ENCODE measurements at places on chromosomes 3 and 15. TPM values are rescaled to one million over a fixed set of nuclear protein-coding genes. Genes with fewer than 3 reads are reported as not detected.
A peak's percentile ranks its signal among the peaks of the same experiment; 100 is the strongest.

DNA sequence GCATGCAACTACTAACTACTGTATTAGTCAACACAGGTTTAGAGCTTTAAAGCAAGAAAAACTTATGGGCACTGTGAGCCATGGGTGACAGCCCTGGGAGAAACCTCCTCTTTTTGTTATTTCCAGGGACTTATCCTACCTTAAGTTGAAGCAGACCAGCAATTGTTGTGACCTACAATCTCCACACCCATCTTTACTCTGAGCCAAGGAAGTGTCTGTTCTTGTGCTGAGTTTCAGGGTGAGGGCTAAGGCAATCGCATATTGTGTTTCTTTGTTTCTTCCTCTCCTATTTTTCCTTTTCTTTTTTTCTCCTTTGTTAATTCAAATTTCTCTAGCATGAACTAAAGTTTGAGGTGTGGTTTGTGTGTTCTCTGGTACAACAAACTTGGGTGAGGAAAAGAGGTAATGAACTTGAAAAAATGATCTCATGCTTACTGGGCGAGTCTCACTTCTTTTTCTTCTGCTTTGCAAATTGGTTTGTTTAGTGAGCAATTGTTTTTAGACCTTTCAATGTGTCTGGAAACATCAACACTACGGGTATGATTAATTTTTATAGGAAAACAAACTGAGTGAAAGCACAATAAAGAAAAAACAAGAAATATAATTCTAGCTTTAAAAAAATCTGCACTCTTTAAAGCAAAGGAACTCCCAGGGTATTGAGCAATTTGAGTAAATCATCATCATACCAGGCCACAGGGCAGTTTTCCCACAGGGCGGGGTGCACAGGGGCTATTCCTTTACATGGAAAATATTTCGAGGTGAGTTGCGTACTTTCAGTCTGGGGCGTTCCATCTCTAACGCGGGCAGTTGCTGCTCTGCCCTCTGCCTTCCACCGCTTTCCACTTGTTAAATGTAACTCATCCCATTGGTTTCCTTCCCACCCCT, 2.7 kb downstream of the UPK1B start:
- peak; percentile 74 for DNase-seq

GRCh38 chr3:185825639-185826481, 1.0 kb upstream of the IGF2BP2 start:
- DNase-seq, result peak; percentile 48

The DAPK2 gene
- 3.7 TPM for total RNA-seq

DNA sequence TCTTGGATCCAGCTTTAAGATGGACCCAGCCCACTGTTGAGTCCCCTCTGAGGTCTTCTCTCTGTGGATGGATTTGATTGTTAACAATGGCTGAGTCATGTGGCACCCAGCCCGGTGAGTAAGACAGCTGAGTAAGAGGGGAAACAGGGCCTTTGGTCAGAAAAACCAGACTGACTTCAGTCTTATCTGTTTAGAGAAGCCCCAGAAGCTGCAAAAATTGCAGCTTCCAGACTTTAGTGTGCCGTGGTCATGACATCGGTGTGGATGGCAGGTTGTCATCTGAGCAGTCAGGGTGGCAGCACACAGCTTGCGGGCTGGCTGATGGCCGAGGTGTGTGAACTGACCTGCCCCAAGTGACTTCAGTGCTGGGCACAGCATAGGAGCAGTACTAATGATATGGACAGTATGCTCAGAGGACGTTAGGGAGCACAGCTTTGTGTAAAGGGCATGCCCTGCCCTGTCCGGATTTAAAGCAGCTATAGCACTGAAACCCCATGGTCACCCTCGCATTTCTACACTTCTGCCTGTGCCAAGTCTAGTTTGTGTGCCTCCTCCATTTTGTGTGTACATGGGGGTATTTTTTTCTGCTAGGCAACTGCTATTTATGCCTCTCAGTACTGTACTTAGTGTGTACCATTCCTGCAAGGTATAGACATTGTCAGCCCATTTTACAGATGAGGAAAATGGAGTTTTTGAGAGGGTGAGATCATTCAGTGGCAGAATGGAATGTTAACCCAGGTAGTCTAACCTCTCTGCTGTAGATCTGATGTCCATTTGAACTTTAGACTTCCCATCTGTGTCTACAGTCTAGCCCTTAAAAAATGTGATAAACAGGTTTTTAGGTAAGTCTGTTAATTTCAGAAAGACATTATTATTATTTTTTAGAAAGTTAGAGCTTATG, 44.4 kb downstream of the FLNB start:
- DNase-seq, result peak; percentile 98

DNA sequence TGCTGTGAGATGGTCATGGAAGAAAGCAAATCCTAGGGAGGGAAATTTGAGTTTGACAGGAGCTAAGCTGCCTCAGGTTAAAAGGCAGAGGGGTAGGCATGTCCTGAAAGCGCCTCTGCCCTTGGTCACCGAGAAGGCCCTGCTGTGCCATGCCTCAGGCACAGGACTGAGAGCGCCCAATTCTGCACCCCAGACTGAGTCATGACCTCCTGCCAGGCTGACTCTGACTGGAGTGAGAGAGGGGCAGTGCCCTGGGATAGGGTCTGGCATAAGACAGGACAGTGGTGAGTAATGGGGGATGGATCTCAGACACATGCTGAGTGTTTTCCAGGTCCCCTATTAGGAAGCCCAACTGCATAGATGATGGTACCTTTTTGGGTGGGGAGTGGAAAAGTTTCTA, 44.4 kb downstream of the EPHB1 start:
- DNase-seq, result no peak

The ACAD11 gene
- total RNA-seq, result 37.8 TPM

- DNase-seq, result peak; percentile 78
Observed at GRCh38 chr3:132549890-132550578, 47.0 kb upstream of the ACKR4 start.

GRCh38 chr3:151034303-151034702, 51.2 kb upstream of the MED12L start:
- no peak for DNase-seq

- no peak for DNase-seq
Observed at GRCh38 chr15:94692710-94693109, 461.3 kb downstream of the MCTP2 start.

DNA sequence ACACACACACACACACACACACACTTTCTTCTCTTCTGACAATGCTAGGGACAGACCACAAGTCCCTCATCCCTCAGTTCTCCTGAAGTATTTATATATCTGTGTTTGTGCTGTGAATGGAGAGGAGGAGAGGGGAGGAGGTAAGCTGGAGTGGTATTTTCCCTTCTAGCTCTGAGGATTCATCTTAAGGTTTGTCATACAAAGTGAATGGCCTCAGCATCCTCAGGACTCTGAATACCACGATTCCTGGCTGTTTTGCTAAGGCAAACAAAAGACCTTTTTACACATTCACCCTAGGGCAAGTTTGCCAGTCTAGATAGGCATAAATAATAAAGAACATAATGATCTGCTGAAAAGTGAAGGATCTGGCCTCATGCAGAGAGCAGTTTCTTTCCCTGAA, 65.7 kb upstream of the CHMP2B start:
- no peak for DNase-seq

- DNase-seq, result peak; percentile 42
Observed at GRCh38 chr3:183317886-183318865, 65.1 kb downstream of the B3GNT5 start.

The INKA1 gene
- total RNA-seq, result 4.4 TPM

- DNase-seq, result no peak
Observed at GRCh38 chr3:7204848-7205156, 343.9 kb downstream of the GRM7 start.

GRCh38 chr15:31404345-31404744, 77.7 kb downstream of the KLF13 start:
- DNase-seq, result no peak

The IGF2BP2 gene
- total RNA-seq, result 40.1 TPM

DNA sequence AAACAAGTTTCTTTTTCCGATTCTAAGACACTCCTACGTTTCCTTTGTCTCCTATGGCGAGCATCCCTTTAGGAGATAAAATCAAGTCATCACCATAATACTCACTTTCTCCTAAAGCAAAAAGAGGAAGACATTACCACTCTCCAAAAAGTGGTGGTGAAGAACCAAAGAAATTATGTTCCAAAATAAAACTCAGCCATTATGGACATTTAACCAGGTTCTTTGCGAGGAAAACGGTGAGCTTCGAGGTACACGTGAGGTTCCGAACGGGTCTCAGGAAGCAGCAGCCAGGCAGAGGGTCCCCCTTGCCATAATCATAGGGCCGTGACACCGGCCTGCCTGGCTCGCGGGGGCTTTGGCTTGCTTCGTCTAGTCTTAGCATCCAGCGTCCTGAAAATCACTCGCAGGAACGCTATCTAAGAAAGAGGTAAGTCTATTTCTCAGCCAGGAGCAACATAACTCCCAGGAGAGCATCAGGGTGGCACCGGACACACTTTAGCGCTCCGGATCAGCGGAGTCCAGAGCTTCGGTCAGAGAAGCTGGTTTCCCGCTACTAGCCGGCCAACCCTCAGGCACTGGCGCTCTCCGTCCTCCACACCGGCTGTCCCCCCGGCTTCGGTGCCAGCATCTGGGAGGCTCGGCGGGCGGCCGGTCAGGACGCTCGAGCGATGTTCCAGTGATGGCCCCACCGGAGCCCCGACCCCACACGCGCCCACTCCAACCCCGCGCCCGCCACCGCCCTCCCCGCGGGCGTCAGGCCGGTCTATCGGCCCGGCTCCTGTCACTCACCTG, 581 bp downstream of the IP6K1 start:
- peak; percentile 34 for DNase-seq

- DNase-seq, result no peak
Observed at GRCh38 chr15:85694091-85694490, 100.6 kb downstream of the KLHL25 start.

DNA sequence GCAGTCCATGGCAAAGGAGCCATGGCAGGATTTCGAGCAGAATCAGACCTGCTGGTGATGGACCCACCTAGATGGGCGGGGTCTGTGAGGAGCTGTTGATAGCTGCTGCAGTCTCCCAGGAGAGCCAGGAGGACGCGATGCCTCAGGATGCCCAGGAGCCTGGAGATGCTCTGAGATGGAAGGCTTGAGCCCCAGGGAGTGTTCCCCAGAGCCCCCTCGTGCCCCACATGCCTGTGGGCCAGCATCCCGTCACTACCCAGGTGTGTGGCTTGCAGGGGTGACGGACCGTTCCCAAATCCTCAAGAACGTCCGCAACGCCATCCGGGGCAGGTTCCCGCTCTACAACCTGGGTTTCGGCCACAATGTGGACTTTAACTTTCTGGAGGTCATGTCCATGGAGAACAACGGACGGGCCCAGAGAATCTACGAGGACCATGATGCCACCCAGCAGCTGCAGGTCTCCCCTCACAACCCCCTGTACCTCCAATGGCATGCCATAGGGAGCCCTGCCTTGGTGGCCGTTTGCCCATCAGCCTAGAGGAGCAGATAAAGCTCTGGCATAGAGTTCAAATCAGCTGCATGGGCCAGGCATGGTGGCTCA, 6.7 kb downstream of the ITIH1 start:
- DNase-seq, result no peak

DNA sequence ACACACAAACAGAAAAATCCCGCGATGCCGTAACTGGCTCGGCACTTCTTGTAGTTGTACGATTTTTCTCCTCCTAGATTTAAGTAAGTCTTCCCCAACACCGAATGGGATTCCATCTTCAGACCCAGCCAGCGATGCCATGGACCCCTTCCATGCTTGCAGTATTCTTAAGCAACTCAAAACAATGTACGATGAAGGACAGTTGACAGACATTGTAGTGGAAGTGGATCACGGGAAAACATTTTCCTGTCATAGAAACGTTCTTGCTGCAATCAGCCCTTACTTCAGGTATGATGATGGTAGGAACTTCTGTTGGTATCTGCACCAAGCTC, 763 bp downstream of the KBTBD8 start:
- DNase-seq, result peak; percentile 47

DNA sequence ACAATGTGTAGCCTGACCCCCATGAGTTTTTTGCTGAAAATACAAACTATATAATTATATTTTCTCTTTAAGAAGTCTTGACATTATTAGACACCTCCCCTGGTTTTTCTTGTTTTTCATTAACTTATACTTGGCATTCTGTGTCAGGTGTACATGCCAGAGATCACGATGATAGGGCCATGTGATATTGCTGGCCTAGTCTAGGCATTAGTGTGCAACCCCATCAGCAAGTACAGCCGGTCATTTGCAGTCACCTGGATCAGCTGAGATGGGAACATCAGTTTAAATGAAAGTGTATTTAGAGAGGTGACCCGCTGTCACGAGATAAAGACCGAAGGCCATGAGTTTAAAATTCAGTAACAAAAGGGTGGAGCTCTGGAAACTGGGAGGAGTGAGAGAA, 12.6 kb upstream of the SPPL2A start:
- DNase-seq, result no peak

GRCh38 chr3:29317659-29318173, 36.8 kb downstream of the RBMS3 start:
- DNase-seq, result peak; percentile 63

The C3orf85 gene
- not detected for total RNA-seq

The MUC20 gene
- total RNA-seq, result 4.5 TPM

DNA sequence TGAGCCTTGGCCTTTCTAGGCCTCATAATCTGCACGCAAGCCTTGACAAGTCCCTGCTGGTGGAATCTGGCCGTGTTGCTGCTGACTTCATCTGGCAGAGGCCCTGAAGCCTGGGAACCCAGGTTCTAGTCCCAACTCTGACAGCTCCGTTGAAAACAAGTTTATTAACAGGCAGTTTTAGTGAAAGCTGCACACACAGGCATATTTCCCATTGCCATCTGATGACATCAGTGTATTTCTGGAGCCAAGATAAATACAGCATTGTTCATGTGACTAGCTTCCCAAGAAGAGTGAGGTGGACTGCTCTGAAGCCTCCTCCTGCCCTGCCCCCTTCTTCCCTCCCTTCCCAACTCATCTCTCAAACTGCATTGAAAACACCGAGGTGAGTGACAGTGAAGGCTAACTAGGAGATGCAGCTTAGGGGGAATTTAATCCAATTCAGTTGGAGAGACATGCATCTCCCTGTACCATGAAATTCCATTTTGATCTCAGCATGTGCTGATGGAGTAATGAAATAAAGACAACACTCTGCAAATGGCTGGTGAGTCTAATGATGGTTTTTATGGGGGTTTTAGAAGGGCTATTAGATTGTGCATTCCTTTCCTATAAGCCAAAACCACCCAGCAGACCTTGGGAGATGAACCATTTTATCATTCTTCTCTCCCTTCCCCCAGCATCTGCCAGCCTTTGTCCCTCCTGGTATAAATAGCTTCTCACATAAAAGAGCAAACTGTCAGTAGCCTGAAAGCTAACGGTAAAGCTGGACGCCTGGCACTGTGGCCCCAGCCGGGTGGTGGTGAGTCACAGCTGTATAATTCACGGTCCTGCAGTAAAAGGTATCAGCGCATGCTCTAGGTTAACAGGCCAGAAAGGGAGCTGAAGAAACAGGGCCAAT, 38.0 kb downstream of the PRICKLE2 start:
- DNase-seq, result peak; percentile 98

DNA sequence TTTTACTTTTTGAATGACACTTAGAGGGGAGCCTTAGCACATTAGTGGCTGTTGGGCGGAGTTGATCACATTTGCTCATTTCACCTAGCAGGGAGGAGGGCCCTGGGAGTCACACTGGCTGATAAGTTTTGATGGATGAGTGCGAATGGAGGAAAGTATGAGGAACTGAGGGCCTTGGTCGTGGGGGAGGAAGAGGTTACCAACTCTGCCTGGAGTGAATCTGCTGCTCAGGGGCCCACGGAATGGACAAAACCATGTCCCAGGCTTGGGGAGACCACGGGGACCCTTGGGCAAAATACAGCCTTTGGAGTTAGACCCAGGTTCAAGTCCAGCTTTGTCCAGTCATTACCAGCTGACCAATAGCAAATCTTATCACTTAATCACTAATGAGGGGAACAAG, 5.1 kb upstream of the FLNB start:
- DNase-seq, result no peak

The NBEAL2 gene
- total RNA-seq, result 6.4 TPM

The FOXB1 gene
- not detected for total RNA-seq

GRCh38 chr3:107328069-107328468, 49.2 kb upstream of the CCDC54 start:
- DNase-seq, result no peak
